ENCODE measurements at places on chromosomes 13 and 19.
A peak's percentile ranks its signal among the peaks of the same experiment; 100 is the strongest.

- peak; percentile 55 for DNase-seq
Observed at GRCh38 chr13:26785838-26786630, 25.4 kb upstream of the GPR12 start.

- DNase-seq = no peak
Observed at GRCh38 chr13:38121267-38121666, 228.4 kb upstream of the UFM1 start.

DNA sequence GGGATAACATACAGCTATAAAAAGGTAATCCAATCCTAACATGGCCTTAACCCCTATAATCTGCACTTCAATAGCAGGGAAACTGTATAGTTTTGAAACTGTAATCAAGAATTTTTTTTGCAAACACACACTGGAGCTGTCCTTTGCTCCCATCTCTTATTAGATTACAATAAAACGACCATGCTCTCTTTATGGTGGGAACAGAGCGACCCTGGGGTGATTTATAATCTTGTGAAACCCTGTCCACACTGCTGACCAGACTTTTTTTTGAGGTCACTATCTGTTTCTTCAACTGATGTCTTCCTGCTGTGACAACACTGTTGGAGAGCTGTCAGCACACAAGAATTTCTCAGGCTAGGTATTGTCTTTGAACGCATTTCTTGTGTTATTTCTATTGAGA is 35.3 kb downstream of the DACH1 start:
- DNase-seq = no peak

DNA sequence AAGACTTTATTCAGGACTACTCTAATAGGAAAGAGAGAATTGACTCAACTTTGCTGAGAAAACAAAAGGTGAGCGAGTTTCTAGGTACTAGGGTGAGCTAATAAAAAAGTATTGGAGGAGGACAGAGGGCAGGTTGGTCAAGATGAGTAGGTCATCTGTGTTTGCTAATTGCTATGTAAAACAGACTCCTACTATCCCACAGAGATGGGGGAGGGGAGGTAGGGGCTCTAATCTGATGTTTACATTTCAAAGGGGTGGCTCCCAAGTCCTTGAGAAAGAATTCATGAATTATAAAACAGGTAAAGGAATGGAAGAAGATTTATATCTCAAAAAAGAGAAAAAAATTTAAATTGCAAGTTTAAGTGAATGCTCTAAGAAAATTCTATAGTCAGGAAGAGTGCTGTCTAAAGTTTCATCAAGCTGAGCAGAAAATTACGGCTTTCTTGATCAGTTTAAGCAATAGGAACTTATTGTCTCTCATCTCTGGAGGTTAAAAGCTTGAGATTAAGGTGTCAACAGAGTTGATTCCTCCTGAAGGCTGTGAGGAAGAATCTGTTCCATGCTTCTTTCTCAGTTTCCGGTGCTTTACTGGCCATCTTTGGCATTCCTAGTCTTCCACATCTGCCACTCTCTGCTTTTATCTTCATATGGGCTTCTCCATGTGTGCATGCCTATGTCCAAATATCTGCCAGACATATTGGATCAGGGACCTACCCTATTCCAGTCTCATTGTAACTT is 790.3 kb downstream of the SLITRK5 start:
- no peak for DNase-seq

GRCh38 chr19:50713556-50714236 is 5.9 kb downstream of the SHANK1 start:
- no peak for DNase-seq

- DNase-seq = no peak
Observed at GRCh38 chr19:30052122-30053075, 110.4 kb downstream of the URI1 start.

GRCh38 chr13:106001443-106001842 is 534.0 kb downstream of the EFNB2 start:
- no peak for DNase-seq

GRCh38 chr13:99758460-99759162 is 213.0 kb downstream of the ZIC5 start:
- DNase-seq = no peak
